ENCODE measurements at places on chromosomes 5 and 9. TPM values are rescaled to one million over a fixed set of nuclear protein-coding genes. Genes with fewer than 3 reads are reported as not detected.

- DNase-seq = no peak
Measured at GRCh38 chr5:10202089-10202910, 47.4 kb downstream of the ATPSCKMT start.

- no peak for DNase-seq
Measured at GRCh38 chr9:114394523-114395333, 6.9 kb upstream of the AKNA start.

DNA sequence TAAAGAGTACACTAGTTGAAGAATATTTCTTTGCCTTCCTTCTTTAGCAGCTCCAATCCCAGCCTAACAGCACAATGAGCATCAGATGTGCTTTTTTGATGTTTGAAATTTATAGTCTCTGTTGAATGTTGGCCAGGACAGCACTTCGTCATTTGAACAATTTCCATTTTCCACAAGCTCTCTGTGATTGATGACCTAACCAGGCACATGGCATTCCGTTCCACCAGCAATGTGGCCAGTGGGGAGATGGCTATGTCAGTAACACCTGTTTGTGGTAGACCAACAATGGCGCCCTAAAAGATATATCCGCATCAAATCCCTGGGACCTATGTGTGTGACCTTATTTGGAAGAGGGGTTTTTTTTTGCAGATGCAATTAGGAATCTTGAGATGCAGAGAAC is 66.8 kb downstream of the PALM2AKAP2 start:
- DNase-seq = no peak

The LTC4S gene
- not detected for total RNA-seq

DNA sequence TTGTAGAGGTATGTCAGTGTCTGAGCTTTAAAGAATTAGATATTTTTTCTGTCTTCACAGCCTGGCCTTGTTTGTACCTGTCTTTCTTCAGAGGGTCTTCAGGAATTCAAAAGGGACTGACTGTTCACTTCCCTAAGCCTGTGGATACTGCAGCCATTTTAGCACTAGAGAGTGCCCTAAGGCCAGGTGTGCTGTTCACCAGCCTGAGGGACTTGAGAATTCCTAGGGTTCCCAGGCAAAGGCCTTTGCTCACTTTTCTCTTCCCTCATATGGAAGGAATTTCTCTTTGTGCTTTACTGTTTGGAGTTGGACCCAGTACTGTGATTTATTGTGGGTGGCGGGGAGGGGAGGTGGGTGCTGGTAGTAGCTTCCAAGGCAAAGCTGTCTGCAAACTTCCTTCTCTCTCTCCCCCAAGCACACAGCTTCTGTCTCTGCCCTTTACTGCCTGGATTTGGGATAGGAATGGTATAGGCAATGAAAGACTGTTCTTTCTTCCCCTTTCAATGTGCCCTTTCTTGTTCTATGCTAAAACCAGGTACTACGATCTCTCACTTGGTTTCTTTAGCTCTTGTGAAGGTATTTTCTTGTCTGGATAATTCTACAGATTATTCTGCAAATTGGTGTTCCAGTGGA is 9.7 kb upstream of the LRRC70 start:
- DNase-seq = no peak

DNA sequence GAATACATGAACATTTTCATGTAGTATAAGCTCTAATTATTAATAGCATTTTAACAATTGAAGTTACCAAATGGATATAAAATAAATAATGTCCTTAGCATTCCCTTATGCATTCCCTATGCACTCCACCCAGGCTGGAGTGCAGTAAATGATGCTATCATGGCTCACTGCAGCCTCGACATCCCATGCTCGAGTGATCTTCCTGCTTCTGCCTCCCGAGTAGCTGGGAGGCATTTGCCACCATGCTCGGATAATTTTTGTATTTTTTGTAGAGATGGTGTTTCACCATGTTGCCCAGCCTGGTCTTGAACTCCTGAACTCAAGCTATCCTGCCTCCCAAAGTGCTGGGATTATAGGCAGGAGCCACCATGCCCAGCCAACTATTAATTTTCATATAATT is 184.0 kb downstream of the PBX3 start:
- no peak for DNase-seq

- no peak for DNase-seq
Measured at GRCh38 chr5:154421868-154422267, 23.9 kb upstream of the SAP30L start.

The HMHB1 gene
- total RNA-seq = not detected

- no peak for DNase-seq
Measured at GRCh38 chr5:140647042-140647419, 399 bp downstream of the NDUFA2 start.

The ROPN1L gene
- total RNA-seq = 0.32 TPM

GRCh38 chr5:67966712-67967111 is 248.8 kb upstream of the PIK3R1 start:
- DNase-seq = no peak

The CD180 gene
- not detected for total RNA-seq

- DNase-seq = no peak
Measured at GRCh38 chr5:172726966-172727365, 44.0 kb downstream of the DUSP1 start.

The PCDHGB3 gene
- total RNA-seq = 5.2 TPM

DNA sequence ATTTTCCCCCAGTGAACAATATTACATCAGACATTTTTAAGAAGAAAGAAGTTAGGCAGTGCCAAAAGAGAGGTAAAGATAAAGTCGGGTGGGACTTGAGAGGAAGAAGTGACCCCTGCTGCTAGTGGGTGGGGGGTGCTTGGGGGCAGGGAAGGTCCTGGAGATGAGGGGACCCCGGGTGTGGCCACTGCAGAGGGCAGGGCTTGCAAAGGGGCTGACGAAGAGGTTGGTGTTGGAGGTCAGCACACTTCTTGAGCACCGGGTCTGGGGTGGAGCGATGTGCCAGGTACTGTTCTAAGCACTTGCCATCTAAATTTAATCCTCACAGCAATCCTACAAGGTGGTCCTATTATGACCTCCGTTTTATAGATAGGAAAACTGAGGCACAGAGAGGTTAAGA is 62.0 kb downstream of the AMBP start:
- DNase-seq = no peak

DNA sequence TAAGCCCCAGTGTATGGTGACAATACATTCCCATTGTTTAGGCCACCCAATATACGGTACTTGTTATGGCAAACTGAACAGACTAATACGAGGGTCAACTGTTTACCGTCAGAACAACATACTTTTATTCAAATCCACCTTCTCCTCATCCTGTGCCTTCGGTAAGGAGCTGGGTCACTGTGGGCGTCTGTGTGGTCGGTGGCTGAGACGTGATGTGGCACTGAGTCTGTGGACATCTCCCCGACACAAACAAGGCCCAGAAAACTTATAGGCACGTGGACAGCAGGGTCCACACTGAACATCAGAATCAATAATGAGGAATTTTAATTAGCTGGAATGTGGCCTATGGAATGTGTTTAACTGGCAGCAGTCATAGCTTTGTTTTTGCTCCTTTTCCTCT is 154.3 kb upstream of the IRX2 start:
- DNase-seq = no peak

DNA sequence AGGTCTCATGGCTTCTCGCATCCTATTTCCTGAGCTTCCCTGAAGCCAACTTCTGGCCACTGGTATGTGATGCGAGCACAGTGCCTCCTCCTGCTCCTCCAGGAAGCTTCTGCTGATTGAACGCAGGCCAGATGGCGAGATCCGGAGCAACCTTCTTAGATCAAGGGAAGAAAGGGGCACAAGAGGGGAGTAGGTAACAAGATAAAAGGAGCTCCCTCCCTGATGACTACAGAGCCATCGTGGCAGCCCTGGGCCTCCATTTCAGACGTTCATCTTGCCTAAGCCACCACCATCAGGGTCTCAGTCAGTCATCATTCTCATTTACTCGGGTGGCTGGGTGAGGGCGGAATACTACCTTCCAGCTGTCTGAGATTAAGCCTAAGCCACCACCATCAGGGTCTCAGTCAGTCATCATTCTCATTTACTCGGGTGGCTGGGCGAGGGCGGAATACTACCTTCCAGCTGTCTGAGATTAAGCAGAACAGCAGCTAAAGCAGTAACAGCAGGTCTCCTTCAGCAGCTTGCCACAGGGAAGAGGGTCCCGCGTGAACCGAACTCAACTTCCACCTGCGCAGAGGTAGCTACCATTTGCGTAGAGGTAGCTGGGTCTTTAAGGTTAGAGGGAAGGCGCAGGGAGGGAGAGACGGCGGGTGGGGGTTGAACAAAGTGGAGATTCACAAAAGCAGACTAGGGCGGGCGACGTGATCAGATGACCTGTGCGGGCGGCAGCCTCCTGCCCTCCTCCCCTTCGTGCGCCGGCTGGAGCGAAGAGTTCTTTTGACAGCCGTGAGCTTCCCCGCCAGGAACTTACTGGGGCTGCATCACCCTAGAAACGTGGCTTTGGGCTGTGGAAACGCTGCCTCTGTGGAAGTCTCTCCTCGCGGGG is 27.9 kb upstream of the MGAT1 start:
- DNase-seq = no peak

GRCh38 chr5:36397901-36398536 is 96.3 kb upstream of the RANBP3L start:
- peak; percentile 86 for DNase-seq

Data from fibroblast of villous mesenchyme (primary cell).